ENCODE measurements at places on chromosomes 12 and 14.

GRCh38 chr14:105894125-105894977, 368.0 kb downstream of the TMEM121 start:
- no peak for DNase-seq

GRCh38 chr12:96107236-96107635, 71.8 kb upstream of the LTA4H start:
- DNase-seq = no peak

GRCh38 chr12:116259800-116260577, 17.5 kb downstream of the MED13L start:
- DNase-seq = no peak

- DNase-seq = no peak
Measured at GRCh38 chr14:71448431-71449315, 483.6 kb upstream of the RGS6 start.

- no peak for DNase-seq
Measured at GRCh38 chr12:118103201-118103600, 610 bp downstream of the VSIG10 start.

GRCh38 chr12:106281056-106281782, 21.3 kb upstream of the TCP11L2 start:
- no peak for DNase-seq

DNA sequence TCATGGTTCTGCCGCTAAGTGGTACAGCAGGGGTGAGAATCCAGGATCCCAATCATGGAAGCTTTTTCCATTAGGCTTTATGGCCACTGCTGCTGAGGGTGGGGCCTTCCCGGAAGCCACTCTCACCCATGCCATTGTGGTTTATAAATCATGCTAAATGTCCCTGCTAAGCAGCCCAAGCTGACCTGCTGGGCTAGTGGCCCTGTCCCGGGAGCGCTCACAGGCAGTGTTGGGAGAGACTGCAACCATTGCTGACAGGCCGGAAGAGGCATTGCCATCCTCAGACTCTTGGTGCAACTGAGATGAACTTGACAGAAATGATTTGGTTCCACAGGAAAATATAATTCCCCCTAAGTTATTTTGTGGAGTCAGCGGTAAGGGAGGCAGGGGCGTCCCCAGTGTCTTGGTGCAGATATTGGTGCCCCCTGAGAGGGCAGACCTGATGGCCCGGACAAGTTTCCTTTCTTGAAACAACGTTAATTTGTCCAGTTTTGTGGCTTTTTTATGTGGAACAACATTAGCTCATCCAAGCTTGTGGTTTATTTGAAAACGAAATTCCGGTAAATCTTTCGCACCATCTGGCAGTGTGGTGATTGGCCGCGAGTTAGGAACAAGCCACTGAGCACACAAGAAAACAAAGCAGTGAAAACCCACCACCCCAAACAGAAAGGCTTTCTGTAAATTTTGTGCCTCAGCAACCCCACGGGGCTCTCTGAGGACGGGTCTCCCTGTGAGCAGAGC, 82.3 kb downstream of the SSPN start:
- no peak for DNase-seq

DNA sequence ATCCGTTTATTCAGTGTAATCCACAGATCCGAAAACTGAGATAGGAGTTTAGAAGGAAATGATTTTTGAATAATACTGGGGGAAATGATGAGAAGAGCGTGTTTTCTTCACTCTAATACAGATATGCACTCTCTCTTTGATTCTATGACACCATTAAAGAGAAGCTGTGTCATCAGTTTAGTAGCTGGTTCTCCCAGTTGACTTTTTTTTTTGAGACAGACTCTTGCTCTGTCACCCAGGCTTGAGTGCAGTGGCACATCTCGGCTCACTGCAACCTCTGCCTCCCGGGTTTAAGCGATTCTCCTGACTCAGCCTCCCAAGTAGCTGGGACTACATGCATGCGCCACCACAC, 48.4 kb upstream of the EML1 start:
- no peak for DNase-seq

DNA sequence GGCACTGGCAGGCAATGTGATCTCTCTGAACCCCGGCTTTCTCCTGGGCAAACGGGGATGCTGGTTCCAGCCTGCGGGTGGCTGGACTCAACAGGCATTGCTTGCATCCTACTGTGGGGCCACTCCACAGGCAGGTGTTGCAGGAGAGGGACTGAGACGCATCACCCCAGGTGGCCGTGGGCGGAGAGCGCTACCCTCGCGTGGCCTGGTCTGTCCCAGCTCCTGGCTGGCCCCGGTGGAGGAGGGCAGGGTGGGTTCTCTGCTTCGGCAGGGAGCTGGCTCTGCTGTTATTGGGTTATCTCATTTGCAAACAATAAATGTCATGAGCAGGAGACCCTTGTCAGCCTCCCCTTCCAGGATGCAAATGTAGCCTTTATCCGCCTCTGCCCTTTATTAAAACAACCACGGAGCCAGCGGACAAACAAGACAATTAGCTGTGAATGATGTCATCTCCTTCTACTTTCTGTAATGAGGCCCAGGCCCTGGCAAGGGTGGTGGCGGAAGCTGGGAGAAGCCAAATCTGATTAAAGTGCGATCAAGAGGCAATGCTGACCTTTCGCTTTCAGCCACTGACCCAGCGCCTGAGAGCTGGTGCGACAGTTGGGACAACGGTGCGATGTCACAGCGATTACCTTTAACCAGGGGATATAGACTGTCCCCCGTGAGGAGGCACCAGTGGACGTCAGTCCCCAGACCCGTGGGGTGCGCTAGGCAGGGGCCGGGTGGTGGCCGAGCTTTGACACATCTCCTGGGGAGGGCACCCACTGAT, 161.8 kb downstream of the KIF26A start:
- DNase-seq = no peak

GRCh38 chr14:55440385-55440784, at the start of gene TBPL2:
TSS of gene TBPL2 (minus strand) at chr14:55440616. CDS start at chr14:55440449, 167 bp downstream.
- DNase-seq = no peak

DNA sequence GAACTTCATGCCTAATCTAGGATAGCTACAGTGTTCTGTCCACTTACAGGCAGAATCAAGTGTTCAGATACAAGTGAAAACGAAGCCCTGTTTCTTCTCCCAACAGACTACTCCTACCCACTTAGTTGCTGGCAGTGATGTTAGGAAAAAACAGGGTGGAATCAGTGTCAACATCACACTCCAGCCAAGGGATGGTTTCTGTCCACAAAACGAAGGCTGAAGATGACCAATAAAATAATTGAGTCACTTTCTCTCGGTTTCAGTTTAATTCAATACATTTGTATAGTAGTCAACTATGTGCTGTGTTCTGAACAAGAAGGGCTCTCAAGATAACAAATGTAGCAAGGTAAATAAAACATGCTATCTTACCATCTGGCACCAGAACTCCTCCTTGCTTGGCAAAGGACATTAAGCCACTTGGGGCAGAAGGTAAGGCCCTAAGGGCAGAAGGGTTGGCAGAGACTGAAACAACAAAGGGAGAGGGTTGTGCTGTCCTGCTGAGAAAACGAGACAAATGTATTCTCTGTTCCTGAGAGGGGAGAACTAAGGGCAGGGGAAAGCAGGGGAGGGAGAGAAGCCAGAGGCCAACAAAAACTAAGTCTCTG, 393.6 kb downstream of the DPF3 start:
- DNase-seq = no peak

- no peak for DNase-seq
Measured at GRCh38 chr14:44699391-44699790, 192.3 kb upstream of the FSCB start.

GRCh38 chr14:64636208-64636979, 67.8 kb upstream of the PLEKHG3 start:
- DNase-seq = peak; percentile 84

- DNase-seq = no peak
Measured at GRCh38 chr14:96368534-96368933, 5.2 kb downstream of the GSKIP start.

- peak; percentile 73 for DNase-seq
Measured at GRCh38 chr12:47838286-47838931, 18.7 kb upstream of the HDAC7 start.

DNA sequence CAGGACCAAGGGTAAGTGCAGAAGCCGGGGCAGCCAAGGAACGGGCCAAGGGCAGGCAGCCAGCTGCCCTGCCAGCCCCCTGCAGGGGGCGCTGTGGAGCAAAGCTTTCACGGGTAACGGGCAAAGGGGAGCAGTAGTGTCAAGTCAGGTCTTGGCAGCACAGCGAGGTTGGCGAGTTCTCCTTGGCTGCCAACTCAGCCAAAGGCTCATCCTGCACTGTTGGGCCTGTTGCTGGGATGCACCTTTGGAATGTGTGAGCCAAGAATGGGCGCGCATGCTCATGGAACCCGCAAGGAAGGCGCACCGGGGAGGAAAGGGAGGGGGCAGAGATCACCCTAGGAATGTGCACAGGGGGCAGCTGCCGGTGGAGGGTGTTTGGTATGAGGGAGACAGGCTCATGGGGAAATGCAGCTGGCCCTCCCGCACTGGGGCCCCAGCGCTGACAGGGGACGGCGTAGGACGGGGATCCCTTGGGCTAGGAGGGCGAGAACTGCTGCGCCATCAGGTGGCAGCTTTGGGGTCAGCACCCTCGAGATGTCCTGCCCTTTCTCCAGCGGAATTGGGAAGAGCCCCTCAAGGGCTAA, 138.0 kb downstream of the ASCL4 start:
- DNase-seq = peak; percentile 59

- no peak for DNase-seq
Measured at GRCh38 chr12:88630561-88630960, 50.3 kb upstream of the KITLG start.

DNA sequence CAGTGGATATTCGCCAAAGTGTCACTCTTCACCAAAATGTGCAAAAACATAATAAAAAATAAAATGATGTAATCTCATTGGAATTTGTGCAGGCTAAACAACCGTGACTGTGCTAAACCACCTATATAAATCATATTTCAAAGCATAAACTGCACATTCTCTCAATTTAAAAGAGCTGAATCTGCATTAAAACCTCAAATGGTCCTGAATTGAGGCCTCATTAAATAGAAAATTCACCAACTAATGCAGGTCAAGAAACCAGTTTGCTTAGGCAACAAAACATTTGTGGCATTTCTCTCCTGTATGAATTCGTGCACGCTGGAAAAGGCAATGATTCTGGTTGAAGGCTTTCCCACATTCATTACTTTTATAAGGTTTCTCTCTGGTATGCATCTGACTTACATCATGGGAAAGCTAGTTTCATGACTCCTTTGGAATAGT, 80.1 kb upstream of the IFNG-AS1 start:
- no peak for DNase-seq

- no peak for DNase-seq
Measured at GRCh38 chr12:107544937-107545336, 140.7 kb upstream of the PWP1 start.

- DNase-seq = no peak
Measured at GRCh38 chr14:64518229-64518628, 13.7 kb downstream of the ZBTB1 start.

DNA sequence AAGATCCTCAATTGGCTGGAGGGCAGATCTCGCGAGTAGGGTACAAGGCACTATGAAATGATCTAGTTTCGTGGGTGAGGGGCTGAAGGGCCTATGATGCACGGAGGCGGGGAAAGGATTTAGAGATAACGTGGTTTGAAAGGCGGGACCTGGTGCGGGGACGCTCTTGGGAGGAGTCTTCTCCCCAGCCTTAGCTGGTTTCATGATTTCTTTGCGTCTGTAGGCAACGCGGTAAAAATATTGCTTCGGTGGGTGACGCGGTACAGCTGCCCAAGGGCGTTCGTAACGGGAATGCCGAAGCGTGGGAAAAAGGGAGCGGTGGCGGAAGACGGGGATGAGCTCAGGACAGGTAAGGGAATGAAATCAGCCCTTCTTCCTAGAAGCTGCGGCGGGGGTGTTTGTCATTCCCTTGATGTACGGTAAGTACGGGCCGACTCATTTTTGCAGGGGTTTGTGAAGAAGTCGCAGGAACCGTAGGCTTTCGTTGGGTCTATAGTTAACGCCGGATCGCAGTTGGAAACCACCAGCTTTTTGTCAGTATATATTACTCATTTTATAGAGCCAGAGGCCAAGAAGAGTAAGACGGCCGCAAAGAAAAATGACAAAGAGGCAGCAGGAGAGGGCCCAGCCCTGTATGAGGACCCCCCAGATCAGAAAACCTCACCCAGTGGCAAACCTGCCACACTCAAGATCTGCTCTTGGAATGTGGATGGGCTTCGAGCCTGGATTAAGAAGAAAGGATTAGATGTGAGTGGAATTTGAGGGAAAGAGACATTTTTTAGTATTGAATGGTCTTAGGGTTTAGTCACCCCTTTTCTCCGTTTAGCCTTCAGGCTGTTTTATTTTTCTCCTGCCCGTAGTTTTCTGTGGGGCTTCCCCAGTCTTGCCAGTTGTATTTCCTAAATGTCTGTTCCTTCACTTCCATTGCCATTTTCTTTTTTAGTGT, 602 bp downstream of the APEX1 start:
- peak; percentile 82 for DNase-seq

DNA sequence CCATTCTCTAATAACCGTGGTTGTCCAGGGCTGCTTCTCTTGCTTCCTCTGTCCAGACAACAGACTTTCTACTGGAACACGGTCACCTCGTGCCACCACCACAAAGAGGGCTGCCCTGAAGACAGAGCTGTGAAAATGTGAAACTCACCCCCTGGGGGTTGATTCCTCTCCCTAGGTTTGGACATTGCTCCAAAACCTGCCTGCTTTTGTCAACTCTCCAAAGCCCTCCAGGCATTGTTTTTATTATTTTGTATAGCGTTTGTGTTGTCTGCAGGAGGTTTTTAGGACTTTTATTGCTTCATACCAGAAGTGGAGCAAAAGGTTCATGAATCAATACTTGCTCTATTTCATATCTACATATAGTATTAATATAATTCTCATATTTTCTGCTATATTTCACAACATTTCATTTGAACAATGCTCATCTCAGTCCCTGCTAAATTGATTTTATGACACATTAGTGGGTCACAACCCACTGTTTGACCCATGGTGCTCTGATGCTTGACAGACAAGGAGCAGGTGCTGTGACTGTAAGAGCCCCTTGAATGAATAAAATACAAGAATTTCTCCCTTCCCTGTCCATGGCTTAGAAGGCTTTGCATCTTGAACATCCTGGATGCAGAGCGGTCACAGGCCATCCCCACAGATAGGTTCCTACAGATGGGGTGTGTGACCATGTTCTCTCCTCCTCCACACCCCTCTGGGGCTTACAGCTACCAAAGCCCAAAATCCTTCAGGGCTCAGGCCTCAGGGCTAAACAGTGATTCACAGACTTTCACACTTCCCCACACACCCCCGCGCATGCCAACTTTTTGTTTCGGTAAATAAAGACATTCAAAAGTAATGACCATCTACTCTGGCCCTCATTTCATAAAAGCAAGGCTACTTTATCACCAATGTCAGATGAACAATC, 20.6 kb upstream of the EML1 start:
- DNase-seq = no peak

- DNase-seq = no peak
Measured at GRCh38 chr12:77236066-77236465, 170.7 kb upstream of the E2F7 start.
